Stomach (tissue), 19 donors: ENCODE measurements at places on chromosomes 3 and 15. TPM values are rescaled to one million over a fixed set of nuclear protein-coding genes. Genes with fewer than 3 reads are reported as not detected.

Gene GUCA1C
- 0.45 TPM for polyA plus RNA-seq

Gene BOC
- 8.8 TPM for polyA plus RNA-seq

Gene ITIH4
- 41.7 TPM for polyA plus RNA-seq

Gene NUP210
- polyA plus RNA-seq: 4.8 TPM

Gene FGF7
- 35.8 TPM for polyA plus RNA-seq

Gene PAK6
- 1.8 TPM for polyA plus RNA-seq

Gene TUSC7
- not detected for polyA plus RNA-seq

Gene CHRNB4
- not detected for polyA plus RNA-seq

- DNase-seq: peak; percentile 71
- H3K36me3 ChIP-seq: no peaks in the 10 kb centered on the region
- peaks cover 23% of the 10 kb centered on the region for H3K4me1 ChIP-seq
- no peaks in the 10 kb centered on the region for H3K27me3 ChIP-seq
These were observed 59.7 kb downstream of the NOX5 start for GRCh38 chr15:69074001-69074842.

- H3K27ac ChIP-seq: peak overlapping the region; percentile 58
- no peak overlapping the region for H3K4me3 ChIP-seq
- H3K27me3 ChIP-seq: no peaks in the 10 kb centered on the region
- peak; percentile 70 for DNase-seq
These were observed 244.9 kb downstream of the FAM43A start for GRCh38 chr3:194930377-194931204.

DNA sequence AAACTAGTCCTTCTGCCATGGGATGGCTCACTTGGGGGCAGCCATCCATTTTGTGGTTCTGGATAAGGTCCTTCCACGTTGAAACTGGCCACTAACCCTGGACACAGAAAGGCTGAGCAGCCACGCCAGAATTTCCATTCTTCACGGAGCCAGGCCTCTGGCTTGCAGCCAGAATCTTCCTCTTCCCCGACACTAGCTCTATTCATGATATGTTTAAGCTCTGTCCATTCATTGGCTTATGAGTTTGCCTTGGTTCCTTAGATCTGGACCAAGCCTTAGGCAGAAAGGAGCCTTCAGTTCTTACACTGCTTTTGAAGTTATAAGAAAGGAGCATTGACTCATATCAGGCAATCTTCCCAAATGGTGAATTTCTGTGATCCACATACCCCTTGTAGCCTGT is 288.4 kb upstream of the GOLGA6L4 start:
- H3K4me3 ChIP-seq: no peak overlapping the region
- H3K27me3 ChIP-seq: no peaks in the 10 kb centered on the region
- H3K4me1 ChIP-seq: no peaks in the 10 kb centered on the region
- DNase-seq: no peak
- no peaks in the 10 kb centered on the region for H3K36me3 ChIP-seq

GRCh38 chr3:4897765-4898453 is 81.3 kb upstream of the BHLHE40 start:
- no peaks in the 10 kb centered on the region for H3K27me3 ChIP-seq
- H3K4me3 ChIP-seq: no peak overlapping the region
- no peak for DNase-seq
- no peak overlapping the region for H3K27ac ChIP-seq
- no peaks in the 10 kb centered on the region for H3K36me3 ChIP-seq
- H3K4me1 ChIP-seq: peaks cover 5% of the 10 kb centered on the region

- H3K36me3 ChIP-seq: no peaks in the 10 kb centered on the region
- no peak overlapping the region for H3K27ac ChIP-seq
- no peak overlapping the region for H3K4me3 ChIP-seq
- no peaks in the 10 kb centered on the region for H3K4me1 ChIP-seq
- no peaks in the 10 kb centered on the region for H3K27me3 ChIP-seq
These were observed 13.6 kb downstream of the MELTF start for GRCh38 chr3:197015790-197016736.

DNA sequence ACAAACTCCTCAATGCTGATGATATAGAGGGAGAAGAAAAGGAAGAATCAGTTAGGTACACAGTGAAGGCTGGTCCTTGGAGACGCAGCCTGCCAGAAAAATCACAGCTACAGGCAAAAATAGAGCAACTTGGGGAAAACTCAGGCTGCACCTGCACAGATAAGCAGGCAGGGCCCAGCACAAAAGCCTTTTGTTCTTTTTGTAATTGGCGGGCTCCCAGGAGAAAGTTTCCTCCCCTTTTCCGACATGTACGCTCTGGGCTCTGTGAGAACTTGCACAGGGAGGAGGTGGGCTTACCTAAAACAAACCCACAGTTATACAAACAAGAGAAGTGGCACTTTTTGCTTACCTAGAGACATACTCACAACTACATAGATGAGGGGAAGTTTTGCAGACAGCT is 813.4 kb upstream of the EPHA6 start:
- no peak overlapping the region for H3K27ac ChIP-seq
- peak; percentile 28 for DNase-seq
- no peaks in the 10 kb centered on the region for H3K36me3 ChIP-seq
- no peaks in the 10 kb centered on the region for H3K27me3 ChIP-seq
- no peaks in the 10 kb centered on the region for H3K4me1 ChIP-seq
- H3K4me3 ChIP-seq: no peak overlapping the region

GRCh38 chr3:23116081-23116837 is 86.9 kb upstream of the UBE2E2 start:
- no peak overlapping the region for H3K27ac ChIP-seq
- no peak overlapping the region for H3K4me3 ChIP-seq
- H3K4me1 ChIP-seq: peaks cover 33% of the 10 kb centered on the region
- H3K36me3 ChIP-seq: no peaks in the 10 kb centered on the region
- no peaks in the 10 kb centered on the region for H3K27me3 ChIP-seq

DNA sequence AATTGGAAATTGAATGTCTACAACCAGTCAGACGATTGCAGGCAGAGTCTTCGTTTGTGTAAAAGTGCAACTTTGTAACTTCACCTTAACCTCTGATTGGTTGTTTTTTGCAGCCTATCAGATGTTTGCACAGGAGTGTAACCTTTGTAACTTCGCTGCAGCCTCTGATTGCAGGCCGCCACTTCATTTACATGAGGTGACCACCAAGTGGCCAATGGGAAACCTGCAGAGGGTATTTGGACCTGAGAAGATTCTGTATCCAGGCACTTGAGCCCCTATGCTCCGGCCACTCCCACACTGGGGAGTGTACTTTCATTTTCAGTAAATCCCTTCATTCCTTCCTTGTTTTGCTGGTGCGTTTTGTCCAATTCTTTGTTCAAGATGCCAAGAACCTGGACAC is 68.1 kb upstream of the PFN2 start:
- DNase-seq: no peak
- no peaks in the 10 kb centered on the region for H3K4me1 ChIP-seq
- no peak overlapping the region for H3K27ac ChIP-seq
- no peaks in the 10 kb centered on the region for H3K36me3 ChIP-seq

DNA sequence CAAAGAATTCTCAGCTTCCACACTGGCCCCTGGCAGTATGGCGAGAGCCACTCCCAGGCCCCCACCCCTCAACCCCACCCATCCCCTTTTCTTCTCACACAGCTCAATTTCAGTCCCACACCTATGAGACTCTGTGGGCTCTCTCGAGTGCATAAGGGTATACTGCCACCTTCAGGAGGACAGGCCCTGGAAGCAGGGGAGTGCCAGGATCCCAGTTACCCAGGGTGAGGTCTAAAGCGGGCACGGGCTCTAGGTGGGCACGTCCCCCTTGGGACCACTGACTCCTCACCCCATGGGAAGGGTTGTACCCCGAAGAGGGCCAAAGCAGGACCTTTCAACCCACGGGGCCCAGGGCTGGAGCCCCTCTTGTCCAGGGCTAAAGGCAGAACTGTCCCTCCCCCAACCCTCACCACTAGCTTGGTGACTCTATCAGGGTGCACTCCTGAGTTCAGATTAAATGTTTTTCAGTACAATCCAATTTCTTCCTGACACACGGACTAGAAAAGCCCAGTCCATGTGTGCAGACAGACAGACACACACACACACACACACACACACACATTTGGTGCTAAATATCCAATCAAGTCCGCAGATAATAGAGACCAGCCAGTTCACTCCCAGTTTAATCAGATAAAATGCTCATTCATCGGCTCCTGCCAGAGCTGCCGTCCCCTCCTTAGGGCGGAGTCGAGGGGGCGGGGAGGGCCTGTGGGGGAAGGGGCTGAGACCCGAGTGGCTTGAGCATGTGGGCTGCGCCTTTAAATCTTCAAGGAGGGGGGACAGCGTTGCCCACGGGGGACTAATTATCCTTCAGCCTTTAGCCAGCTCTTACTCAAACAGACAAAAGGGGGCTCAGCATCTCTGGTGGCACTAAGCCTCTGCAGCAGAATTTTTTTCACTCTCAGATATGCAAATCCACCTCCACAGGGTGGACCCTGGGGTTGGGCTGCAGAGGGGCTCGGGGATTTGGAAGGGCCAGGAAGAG is 59.3 kb downstream of the CYP11A1 start:
- peak; percentile 87 for DNase-seq
- peaks cover 72% of the 10 kb centered on the region for H3K27me3 ChIP-seq
- no peak overlapping the region for H3K4me3 ChIP-seq
- H3K4me1 ChIP-seq: no peaks in the 10 kb centered on the region
- H3K27ac ChIP-seq: no peak overlapping the region

DNA sequence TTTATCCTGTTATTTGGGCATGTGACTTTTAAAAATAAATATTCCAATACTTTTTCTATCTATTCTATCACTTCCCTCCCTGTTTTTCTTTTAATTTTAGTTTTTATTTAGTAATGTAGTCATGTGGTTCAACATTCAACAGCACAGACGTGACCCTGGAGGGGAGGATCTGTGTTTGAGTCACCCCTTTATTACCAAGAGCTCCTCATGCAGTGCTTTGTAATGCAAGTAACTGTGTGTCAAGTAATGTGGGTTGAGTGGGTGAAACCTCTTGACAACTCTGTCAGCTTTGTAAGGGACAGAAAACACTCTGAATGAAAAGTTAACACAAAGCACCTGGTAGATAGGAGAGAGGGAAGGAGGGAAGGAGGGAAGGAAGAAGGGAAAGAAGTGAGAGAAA is 89.7 kb upstream of the FGF12 start:
- H3K4me3 ChIP-seq: no peak overlapping the region
- H3K27me3 ChIP-seq: no peaks in the 10 kb centered on the region
- H3K36me3 ChIP-seq: no peaks in the 10 kb centered on the region
- H3K27ac ChIP-seq: no peak overlapping the region
- H3K4me1 ChIP-seq: peaks cover 28% of the 10 kb centered on the region

DNA sequence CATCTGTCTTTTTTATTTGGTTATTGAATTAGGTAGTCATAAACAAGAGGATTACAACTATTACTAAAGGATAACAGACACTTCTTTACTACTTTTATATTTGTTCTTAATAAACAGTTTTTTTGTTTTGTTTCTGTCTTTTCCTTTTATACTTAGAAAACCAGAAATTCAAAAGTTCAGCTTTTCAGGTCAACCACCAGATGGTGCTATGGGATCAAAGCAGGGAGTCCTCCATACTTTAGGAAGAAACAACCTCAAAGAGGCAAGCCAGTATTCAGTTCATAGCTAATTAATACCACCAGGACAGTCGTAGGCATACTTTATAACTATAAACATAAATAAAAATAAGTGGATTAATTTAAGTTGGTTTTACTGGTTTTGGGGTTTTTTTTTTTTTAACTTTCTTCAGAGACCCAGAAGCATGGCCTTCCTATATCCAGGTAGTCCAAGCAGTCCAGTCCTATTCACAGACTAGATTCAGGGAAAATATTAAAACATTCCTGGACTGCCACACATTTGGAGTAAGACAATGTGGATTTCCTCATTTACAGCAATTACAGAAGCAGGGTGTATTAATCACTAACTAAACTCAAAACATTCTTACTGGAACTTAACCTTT is 16.0 kb upstream of the EID1 start:
- no peaks in the 10 kb centered on the region for H3K27me3 ChIP-seq
- no peak overlapping the region for H3K4me3 ChIP-seq
- H3K4me1 ChIP-seq: peaks cover 7% of the 10 kb centered on the region
- no peak for DNase-seq
- no peak overlapping the region for H3K27ac ChIP-seq

GRCh38 chr3:108394016-108394415 is 97.7 kb downstream of the HHLA2 start:
- no peaks in the 10 kb centered on the region for H3K36me3 ChIP-seq
- no peak overlapping the region for H3K27ac ChIP-seq
- no peaks in the 10 kb centered on the region for H3K27me3 ChIP-seq
- H3K4me1 ChIP-seq: no peaks in the 10 kb centered on the region
- no peak for DNase-seq

DNA sequence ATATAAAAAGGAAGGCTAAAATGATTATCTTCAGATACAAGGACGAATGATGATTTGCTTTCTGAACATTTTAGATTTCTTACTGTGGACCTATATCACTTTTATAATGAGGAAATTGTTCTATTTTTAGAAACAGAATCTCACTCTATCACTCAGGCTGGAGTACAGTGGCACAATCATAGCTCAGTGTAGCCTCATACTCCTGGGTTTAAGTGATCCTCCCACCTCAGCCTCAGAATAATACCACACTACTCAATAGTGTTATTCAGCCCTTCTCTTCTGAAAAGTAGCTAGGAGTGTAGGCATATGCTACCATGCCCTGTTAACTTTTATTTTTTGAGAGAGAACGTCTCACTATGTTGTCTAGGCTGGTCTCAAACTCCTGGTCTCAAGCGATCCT is 15.8 kb downstream of the DNAJC13 start:
- DNase-seq: no peak
- H3K4me3 ChIP-seq: no peak overlapping the region
- H3K4me1 ChIP-seq: peaks cover 45% of the 10 kb centered on the region

- H3K4me1 ChIP-seq: no peaks in the 10 kb centered on the region
- DNase-seq: peak; percentile 47
- H3K27me3 ChIP-seq: no peaks in the 10 kb centered on the region
- H3K27ac ChIP-seq: no peak overlapping the region
- H3K36me3 ChIP-seq: peaks cover 94% of the 10 kb centered on the region
- no peak overlapping the region for H3K4me3 ChIP-seq
These were observed 93.9 kb downstream of the RBPMS2 start for GRCh38 chr15:64681424-64682024.

GRCh38 chr15:79376383-79376782 is 55.8 kb upstream of the MINAR1 start:
- H3K27ac ChIP-seq: no peak overlapping the region
- H3K27me3 ChIP-seq: no peaks in the 10 kb centered on the region
- DNase-seq: no peak
- no peaks in the 10 kb centered on the region for H3K36me3 ChIP-seq

DNA sequence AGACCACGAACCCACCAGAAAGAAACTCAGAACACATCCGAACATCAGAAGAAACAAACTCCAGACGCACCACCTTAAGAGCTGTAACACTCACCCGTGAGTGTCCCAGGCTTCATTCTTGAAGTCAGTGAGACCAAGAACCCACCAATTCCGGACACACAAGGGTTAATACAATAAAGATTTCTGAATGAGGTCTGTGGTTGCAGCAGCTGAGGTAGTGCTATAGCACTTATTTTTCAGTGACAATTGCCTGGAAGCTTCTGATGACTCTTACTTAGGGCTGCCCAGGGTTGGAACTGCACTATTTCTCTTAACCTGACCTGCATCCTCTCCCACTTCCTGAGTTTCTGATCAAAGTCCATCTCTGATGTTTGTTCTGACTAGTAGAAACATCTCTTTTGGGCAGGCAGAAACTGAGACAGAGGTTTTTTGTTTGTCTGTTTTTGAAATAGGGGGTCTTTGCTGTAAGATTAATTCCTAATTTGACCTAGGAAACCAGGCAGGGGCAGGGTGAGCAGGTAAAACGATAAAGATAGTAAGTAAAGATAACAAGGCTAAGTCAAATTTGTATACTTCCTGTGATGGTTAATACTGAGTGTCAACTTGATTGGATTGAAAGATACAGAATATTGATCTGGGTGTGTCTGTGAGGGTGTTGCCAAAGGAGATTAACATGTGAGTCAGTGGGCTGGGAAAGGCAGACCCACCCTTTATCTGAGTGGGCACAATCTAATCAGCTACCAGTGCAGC is 169.1 kb downstream of the GAP43 start:
- no peak overlapping the region for H3K27ac ChIP-seq
- H3K4me3 ChIP-seq: no peak overlapping the region
- no peaks in the 10 kb centered on the region for H3K4me1 ChIP-seq
- no peaks in the 10 kb centered on the region for H3K27me3 ChIP-seq
